ENCODE measurements at places on chromosomes 2 and 18.
A peak's percentile ranks its signal among the peaks of the same experiment; 100 is the strongest.

DNA sequence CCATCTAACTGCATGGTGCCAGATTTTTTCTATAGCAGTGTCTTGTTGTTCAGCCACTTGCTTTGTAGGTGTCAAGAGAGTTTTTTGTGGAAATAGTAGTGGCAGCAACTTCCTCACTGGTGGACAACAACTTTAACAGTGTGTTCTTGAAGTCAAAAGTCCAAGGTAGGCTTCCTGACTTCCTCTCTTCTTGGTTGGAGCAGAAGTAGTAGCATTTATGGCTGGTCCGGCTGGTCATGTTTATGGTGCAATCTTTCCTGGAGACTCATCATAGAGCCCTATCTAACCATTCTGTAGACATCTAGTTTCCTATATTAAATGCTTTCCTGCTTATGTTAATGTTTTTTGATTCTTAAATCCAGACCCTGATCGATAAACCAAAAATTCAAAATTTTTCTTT, 11.7 kb downstream of the GPR75 start:
- DNase-seq, result no peak

DNA sequence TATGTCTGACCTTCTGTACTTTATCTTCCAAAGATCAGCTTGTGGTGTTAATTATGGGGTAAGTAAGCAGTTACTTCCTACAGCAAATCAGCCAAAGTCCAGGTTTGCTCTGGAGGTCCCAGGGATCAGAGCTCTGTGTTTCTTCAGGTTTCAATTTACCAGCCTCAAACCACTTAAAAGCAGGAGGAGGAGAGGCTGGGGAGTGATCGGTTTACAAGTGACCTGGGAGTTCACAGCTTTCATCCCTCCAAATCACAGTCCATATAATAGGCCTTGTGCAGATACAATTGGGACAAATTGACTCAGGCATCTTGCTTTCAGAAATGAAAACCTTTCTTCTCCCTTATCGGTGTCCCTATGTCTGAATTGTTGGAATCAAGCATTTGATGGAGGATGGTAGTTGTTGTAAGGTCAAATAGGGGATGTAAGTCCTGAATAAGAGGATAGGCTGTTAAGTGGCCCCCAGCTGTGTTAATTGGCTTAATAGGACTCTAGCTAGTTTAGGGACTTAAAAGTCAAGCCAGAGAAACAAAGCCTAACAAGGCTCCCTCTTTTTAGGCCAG, 188.0 kb upstream of the NT5C1B start:
- no peak for DNase-seq

GRCh38 chr18:8453528-8453927, 155.7 kb upstream of the RAB12 start:
- no peak for DNase-seq

GRCh38 chr2:150663143-150663542, 175.7 kb upstream of the RND3 start:
- DNase-seq, result no peak

DNA sequence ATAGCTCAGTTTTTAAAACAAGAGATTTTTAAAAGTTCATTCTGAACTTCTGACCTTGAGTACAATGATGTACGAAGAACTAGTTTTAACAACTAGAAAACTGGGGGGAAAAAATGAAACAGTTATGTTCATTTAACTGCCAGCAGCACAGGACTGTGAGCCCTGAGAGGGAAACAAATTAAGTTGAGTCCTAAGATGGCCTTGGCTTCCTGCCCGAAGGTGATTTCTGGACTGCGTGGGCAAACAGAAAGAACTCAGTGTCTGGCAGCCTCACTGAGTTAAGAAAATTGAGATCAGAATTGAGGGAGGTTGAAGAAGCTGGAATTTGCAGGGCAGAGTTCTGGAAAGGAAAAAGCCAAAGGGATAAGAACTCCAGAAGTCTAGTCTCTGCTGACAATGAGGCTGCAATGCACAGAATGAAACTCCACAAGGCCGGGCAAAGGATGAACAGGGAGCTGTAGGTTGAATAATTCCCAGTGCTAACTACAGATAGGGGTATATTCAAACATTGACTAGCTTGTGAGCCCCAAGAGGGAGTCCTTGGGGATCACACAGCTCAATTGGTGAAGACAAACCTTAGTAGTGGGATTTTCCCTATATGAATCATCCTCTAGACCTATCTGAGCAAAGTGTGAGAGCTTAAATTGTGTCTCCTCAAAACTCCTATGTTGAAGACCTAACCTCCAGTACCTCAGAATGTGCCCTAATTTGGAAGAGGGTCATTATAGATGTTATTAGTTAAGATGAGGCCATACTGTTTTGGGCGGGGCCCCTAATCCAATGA, 13.1 kb upstream of the CRACDL start:
- DNase-seq, result no peak

- no peak for DNase-seq
These were observed 458.6 kb upstream of the CDH2 start for GRCh38 chr18:28635530-28635929.

- no peak for DNase-seq
These were observed 648.9 kb upstream of the SALL3 start for GRCh38 chr18:78330766-78331165.

GRCh38 chr2:177633910-177634294, 241.3 kb downstream of the AGPS start:
- no peak for DNase-seq

GRCh38 chr2:28172114-28172898, 220.4 kb upstream of the FOSL2 start:
- no peak for DNase-seq

DNA sequence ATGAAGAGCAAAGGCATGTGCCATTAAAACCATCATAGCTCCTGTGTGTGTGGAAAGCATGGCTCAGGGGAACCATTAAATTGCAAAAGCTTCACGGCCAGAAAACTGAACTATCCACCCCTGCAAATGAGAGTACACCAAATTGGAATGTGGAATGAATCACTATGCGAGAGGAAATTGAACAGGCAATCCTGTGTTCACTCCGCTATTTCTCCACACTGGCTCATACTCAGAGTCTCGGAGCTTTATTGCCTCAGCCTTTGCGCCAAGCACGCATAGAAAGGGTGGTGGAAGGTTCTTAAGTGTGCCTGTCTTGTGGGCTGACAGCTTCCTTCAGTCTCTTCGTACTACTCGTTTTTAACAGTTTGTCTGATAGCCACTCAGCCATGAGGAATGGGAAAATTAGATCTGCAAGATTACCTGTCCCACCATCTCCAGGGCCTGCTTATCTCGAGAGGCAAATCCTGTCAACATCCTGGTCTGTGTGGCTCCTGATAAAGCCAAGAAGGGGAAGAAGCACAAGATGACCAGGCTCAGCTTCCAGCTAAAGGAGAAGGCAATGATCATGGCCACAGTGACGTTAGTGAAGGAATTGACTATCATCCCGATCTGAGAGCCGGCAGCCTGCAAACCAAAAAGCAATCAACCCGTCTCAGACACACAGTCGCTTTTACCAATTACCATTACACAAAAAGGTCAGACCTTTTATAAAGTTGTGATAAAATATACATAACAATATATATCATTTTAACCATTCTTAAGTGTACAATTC, 34.9 kb downstream of the G6PC2 start:
- DNase-seq, result no peak

GRCh38 chr2:201769666-201770373, 10.9 kb downstream of the ALS2 start:
- no peak for DNase-seq

GRCh38 chr2:98730707-98731040, 258 bp downstream of the MGAT4A start:
- DNase-seq, result peak; percentile 49

DNA sequence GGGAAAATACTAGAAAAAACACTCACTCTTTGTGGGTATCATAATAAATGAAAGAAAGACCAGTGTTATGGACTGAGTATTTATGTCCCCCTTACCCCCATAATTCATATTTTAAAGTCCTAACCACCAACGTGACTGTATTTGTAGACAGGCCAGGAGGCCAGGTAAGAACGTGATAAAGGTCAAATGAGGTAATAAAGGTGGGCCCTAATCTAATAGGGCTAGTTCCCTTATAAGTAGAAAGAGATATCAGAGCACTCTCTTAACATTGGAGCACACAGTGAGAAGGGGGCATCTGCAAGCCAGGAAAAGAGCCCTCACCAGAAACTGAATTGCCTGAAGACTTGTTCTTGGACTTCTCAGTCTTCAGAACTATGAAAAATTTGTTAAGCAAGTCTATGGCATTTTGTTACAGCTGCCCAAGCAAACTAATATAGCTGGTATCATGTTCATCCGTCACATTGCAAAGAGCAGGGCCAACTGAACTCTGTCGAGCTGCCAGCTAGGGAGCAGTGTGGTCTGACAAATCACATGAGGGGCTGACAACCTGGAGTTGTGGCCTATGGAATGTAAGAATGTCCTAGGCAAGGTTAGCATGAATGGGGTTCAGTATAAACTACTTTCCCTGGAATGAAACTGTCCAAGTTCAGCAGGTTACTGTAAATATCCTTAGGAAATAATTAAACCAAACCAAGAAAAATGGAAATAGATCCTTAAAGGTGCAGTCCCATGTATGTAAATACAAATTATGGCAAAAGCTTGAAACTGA, 280.9 kb downstream of the ZNF385B start:
- DNase-seq, result no peak

GRCh38 chr2:80393991-80394390, 89.4 kb upstream of the LRRTM1 start:
- DNase-seq, result no peak

GRCh38 chr2:211144078-211144477, 587.7 kb downstream of the CPS1 start:
- DNase-seq, result no peak

- DNase-seq, result no peak
These were observed 149.3 kb downstream of the TTC32 start for GRCh38 chr2:19752500-19752899.

DNA sequence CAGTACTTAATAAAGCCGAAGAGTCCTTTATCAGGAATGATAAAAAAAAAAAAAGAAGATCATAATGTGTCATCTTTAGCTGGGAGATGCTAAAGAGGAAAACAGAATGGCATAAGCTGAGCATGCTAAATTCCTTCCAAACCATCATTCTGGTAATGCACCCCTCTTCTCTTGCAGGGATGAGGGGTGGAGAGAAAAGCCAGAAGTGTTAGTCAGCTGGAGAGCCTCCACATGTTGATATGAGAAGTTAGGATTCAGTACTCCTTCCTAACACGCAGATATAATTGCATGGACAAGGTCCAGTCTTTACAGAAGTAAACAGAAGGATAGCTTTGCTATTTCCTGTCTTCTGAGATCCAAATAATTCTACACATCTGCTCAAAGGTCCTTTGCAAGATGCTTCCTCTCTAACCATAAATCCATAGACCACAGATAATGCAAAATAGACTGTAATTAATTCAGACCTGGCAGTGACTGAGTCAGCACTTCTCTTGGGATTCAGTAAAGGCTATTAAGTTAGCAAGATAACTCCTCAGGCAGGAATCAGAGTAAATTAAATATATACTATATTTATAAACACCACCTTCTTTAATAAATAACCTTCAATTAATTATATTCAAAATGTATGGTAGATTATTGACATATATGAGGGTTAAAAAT, 930.0 kb upstream of the KLHL29 start:
- no peak for DNase-seq

DNA sequence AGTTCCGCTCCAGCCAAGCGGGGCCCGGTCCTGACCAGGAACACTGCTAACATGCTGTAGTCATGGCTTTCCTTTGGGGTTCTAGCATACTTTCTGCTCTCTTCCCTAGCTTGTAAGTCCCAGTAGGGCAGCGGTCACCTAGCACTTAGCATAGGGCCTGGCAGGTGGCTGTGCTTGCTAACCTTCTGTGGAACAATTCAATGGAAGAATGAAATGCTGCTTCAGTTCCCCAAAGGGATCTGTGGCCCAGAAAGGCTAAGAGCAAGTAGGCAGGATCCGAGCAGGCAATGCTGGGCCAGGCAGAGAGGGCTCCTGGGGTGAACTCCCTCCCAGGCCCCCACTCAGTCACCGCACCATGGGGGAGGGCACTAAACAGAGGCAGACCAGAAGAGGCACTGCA, 266.8 kb downstream of the CELF4 start:
- DNase-seq, result no peak

GRCh38 chr2:224379986-224380385, 21.9 kb downstream of the FAM124B start:
- DNase-seq, result no peak

- DNase-seq, result no peak
These were observed 83.8 kb upstream of the TLK1 start for GRCh38 chr2:171244466-171244969.

DNA sequence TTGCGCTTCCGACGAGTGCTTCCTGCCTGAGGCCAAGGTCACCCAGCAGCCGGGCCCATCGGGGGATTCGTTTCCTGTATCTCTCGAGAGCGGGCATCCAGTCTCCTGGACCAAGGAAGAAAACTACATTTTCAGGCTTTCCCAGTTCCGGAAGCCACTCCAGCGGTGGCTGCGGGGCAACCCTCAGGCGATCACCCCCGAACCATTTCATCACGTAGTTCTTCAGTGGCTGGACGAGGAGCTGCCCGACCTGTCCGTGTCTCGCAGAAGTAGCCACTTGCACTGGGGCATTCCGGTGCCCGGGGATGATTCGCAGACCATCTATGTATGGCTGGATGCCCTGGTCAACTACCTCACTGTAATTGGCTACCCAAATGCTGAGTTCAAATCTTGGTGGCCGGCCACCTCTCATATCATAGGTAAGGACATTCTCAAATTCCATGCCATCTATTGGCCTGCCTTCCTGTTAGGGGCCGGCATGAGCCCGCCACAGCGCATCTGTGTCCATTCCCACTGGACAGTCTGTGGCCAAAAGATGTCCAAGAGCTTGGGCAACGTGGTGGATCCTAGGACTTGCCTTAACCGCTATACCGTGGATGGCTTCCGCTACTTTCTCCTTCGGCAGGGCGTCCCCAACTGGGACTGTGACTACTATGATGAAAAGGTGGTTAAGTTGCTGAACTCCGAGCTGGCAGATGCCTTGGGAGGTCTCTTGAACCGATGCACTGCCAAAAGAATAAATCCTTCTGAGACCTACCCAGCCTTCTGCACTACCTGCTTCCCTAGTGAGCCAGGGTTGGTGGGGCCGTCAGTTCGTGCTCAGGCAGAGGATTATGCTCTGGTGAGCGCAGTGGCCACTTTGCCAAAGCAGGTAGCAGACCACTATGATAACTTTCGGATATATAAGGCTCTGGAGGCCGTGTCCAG, 1.0 kb downstream of the MARS2 start:
- no peak for DNase-seq

- DNase-seq, result no peak
These were observed 12.1 kb upstream of the TTN start for GRCh38 chr2:178819147-178819875.

DNA sequence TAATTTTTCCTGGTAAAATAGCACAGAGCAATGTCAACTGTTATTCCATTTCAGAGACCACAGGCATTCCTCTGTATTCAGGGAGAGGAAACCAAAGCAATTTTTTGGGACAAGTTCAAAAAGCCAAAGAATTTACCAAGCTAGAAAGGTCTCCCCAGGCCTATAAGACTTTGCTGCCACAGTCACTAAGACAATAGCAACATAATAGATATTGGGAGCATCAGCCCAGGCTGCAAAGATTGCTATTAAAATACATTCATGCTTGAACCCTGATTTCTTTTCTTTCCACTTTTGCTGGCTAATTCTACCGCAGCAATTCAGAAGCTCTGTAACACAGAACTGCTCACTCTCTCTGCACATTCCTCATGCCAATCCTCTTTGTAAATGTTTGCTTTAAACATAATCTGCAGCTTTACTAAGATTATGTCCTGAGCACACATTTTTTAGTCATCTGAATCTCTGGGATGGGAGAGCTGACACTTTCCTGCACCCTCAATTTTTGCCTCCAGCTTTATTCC, 76.3 kb downstream of the CLHC1 start:
- DNase-seq, result no peak

GRCh38 chr2:221334481-221335218, 237.5 kb downstream of the EPHA4 start:
- DNase-seq, result no peak

Data from T-helper 17 cell (primary cell).